Muscle of arm (tissue), 14 donors: ENCODE measurements at places on chromosomes 3 and 15. TPM values are rescaled to one million over a fixed set of nuclear protein-coding genes. Genes with fewer than 3 reads are reported as not detected.

Gene MESP2
- polyA plus RNA-seq, result 0.25 TPM

Gene RBSN
- 27.5 TPM for polyA plus RNA-seq

Gene DENND4A
- 15.4 TPM for polyA plus RNA-seq

Gene C3orf49
- 0.23 TPM for polyA plus RNA-seq

Gene CADPS
- polyA plus RNA-seq, result 4.0 TPM
